Stimulated activated CD4-positive, alpha-beta T cell treated with anti-CD3 and anti-CD28 coated beads, Interleukin-15, amount 100 ng/mL, for 24 hours (primary cell): ENCODE measurements at places on chromosomes 1 and 21.
A peak's percentile ranks its signal among the peaks of the same experiment; 100 is the strongest.

DNA sequence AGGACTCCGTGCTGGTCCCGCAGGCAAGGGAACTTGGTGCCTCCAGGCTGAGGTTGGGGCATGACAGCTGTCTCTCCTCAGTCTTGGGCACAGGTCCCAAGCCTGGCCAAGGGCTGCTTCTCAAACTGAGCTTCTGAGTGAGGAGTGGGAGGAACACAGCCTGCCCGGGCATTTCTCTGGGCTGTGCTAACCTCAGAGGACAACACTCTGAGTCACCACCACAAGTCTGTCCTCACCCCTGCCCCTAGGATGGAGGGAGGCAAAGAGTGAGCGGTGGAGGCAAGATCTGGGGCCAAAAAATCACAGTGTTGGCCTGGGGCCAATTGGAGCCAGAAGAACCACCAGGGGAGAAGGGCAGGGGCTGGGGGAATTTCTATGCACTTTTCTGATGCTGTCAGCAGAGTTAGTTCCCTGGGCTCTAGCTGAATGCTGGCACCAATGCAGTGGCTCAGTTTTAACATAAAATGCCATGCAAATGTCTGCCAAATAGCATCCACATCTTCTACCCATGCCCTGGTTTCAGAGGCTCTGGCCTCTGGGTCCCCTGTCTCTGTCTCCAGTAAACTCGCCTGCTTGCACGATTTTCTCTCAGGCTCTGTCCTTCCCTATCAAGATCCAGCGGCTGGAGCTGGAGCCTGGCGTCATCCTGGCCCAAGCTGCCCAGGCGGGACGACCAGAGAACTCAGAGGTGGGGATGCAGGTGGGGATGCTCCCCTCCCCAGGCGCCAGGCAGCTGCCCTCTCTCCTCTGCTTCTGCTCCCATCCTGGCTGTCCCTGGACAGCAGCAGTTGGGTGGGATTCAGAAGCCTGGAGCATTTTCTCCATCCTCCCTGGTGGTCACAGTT lies 11.0 kb upstream of the CDK18 start:
- no peak for DNase-seq

GRCh38 chr1:10744654-10745238 lies 51.7 kb downstream of the CASZ1 start:
- no peak for DNase-seq

GRCh38 chr21:44450402-44450801 lies 4.9 kb upstream of the LRRC3 start:
- no peak for DNase-seq

DNA sequence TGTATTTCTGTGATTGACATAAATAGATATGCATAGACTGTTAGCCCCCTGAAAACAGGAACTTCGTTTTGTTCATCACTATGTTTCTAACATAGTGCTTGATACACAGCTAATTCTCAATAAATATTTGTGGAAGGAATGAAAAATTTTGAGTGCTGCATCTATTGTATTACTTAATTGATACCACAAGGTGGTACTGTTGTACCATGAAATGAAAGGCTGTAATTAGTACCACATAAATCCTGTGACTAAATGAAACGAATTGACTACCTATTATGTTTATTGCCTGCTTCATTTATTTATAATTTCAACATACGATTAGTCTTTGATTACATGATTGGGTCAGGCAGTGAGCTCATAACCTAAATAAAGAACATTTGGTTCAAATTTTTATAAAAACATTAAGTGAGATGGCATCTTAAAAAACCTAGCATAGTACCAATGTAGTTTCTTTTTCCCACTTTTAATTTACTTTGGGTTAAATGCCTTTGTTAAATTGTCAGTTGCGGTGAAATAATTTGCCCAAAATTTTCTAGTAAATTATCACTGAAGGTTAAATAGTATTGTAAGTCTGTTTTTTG lies 15.0 kb upstream of the TGFB2 start:
- DNase-seq = no peak

- DNase-seq = no peak
Observed at GRCh38 chr1:244325056-244325758, 126.5 kb downstream of the ADSS2 start.

- DNase-seq = peak; percentile 13
Observed at GRCh38 chr1:179447489-179447888, 81.7 kb downstream of the AXDND1 start.

GRCh38 chr1:7785108-7785507 lies 1.0 kb downstream of the PER3 start:
- DNase-seq = no peak

- DNase-seq = no peak
Observed at GRCh38 chr1:161484613-161485012, 20.6 kb upstream of the FCGR2A start.

GRCh38 chr1:185974367-185975170 lies 240.4 kb downstream of the HMCN1 start:
- DNase-seq = no peak

- DNase-seq = peak; percentile 31
Observed at GRCh38 chr1:17239420-17239819, 9.5 kb upstream of the PADI3 start.

DNA sequence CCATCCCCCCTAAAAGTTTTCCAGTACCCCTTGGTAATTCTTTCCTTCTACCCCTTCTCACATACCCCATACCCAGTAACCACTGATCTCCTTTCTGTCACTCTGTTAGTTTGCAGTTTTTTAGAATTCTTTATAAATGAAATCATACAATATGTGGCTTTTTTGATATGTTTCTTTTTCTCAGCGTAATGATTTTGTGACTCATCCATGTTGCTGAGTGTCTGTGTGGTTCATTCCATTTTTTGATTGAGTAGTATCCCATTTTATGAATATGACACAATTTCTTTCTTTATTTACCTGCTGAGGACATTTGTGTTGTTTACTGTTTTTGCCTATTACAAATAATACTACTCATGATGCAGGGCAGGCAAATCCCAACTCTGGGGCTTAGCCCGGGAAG lies 1605.3 kb downstream of the BRINP3 start:
- no peak for DNase-seq

DNA sequence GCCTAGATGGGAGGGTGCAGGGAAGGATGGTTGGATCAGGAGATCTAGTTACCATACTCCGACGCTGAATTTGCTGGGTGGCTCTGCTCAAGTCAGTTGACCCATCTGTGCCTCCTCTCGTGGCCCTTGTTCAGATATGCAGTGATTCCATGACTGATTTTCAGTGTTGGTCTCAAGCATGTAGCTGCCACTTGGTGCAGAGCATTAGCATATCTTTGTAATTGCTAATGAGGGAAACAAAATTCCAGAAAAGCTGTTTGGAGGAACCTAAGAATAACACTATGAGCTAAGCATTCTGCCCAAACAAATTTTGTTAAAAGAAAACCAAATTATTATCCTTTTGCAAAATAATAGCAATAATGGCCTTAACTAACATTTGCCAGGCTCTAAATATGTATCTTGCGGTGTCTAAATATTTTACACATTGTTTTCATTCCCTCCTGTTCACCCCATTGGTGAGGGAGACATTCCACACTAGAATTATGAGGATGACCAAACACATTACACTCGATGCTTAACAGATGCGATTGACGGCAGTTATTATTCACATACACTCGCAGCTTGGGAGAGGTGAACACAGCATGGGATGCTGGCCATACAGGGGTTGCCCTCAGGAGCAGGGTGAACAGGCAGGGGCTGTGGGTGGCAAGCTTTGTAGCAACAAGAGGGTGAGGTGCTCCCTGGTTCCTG lies 69.1 kb downstream of the KCNJ15 start:
- no peak for DNase-seq

DNA sequence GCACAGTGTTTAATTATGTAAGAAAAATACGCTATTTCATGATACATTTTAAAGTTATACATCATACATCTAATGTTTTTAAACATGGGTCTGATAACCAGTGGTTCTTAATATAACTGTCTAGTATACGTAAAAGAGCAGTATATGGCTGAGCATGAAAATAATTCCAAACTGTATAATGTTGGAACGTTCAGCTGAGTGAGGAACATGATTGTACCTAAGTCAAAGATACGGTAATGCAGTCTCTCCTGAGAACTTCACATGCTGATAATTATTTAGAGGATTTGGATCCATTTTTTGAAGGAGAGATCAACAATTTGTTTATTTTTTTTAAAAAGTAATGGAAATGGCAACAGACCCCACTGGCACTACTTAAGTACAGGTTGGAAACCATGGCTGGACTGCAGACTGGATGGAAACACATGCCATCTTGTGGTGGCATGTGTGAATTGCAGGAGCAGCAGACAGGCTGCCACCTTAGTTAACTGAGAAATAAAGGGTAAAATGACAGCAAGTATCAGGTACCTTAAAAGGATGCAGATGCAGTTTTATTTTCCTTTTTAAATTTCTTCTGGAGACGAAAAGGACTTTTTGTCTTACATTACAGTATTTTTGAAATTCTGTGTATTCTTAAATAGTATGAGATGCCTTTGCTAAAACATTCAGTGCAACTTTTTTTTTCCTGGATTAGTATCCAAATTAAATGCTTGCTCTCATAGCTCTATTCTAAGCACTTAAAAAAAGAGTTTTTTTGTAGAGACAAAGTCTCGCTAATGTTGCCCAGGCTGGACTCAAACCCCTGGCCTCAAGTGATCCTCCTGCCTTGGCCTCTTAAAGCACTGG lies 73.8 kb downstream of the MTR start:
- DNase-seq = peak; percentile 53

GRCh38 chr1:199489594-199489993 lies 537.9 kb upstream of the NR5A2 start:
- DNase-seq = no peak

GRCh38 chr1:214840356-214840755 lies 237.4 kb downstream of the CENPF start:
- DNase-seq = no peak

DNA sequence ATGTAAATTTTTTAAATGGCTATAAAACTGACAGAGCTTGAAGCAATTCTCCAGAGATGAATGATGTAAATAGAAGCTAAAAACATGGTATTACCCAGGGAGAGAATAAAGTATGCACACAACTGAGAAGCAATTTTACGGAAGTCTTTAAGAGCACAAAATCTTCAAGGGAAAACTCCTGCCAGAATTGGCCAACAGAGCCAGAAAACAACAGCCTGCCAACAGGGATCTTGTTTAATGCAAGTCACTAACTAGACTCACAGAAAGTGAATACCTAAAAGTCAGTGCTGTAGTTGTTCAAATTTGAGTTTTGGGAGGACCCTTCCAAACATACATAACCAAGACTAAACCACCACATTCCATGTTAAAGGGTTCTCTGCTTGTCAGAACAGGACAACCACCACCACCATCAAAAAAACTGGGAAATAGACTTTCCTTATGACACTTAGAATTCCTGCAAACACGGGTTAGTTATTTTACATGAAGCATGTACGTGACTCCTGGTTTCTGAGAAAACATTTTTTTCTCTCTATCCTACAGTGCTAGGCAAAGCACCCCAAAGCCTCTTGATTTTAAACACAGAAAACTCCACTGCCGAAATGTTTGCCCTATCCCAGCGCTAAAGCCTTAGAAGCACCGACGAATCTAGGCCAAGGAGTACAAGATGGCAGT lies 1.6 kb downstream of the EPS15 start:
- no peak for DNase-seq

DNA sequence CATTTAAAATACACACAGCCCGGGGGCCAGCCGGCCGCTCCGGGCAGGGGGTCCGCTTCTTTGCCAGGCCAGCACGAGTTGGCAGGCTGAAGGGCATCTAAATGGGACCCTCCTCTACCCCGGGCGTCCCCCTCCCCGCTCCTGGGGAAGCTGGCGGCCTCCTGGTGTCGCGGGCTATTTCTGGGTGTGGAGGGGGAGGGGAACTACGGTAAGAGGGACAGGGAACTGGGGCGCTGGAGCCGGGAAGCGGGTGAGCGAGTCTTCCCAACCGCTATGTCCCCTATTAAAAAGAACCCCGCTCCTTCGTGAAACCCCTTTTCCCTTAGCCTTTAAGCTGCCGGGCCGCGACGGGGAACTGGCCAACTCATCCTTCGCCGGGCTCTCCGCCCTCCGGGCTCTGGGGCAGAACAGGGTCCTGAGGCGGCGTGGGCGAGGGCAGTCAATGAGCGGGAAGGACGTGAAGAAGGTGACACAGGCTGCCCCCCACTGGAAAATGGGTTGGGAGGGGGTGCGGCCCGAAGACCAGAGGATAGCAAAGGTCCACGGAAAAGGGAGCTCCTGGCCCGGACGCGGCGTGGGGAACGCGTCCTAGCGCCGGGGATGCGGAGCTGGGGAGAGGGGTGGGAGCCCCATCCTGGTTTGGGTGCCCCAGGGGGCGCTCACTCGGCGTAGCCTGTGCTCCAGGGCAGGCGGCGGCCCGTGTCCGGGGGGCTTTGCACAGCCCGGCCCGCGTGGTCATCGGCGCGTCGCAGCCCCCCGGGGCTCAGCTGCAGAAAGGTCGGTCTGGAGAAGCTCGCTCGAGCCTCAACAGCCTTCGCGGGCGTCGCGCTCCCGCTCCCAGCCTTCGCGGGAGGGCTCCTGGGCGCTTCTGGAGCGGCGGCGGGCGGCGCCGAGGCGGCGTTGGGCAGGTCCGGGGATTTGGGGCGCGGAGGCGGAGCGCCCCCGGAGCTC lies 544 bp downstream of the PPM1J start:
- DNase-seq = peak; percentile 35

GRCh38 chr1:240171907-240172306 lies 80.2 kb downstream of the FMN2 start:
- no peak for DNase-seq

GRCh38 chr1:236451796-236452373 lies 57.8 kb downstream of the EDARADD start:
- DNase-seq = peak; percentile 63
